Activated naive CD8-positive, alpha-beta T cell treated with anti-CD3 and anti-CD28 coated beads, Interleukin-2, amount 50 U/mL, for 16 hours (primary cell): ENCODE measurements at places on chromosomes 16 and 17.

GRCh38 chr16:58678716-58679115 is 5.9 kb downstream of the SLC38A7 start:
- no peak for DNase-seq

DNA sequence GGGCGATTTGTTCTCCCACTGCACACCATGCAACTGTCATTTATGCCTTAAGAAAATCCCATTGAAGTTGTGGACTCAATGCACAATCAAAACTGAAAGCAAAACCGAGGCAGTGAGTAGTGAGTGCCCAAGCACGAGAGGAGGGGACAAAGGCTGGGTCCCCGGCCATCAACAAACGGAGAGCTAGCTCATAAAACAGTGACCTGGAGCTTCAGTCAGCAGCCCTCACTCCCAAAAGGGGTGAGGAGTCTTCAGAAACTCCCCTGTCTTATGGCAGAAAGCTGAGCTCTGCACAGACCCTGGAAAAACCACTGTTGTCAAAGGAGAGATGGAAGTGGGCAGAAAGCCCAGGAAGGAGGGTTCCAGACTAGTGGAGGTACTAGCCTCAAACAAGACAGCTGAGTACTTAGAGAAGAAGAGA is 96.9 kb downstream of the ADCY9 start:
- no peak for DNase-seq

- DNase-seq, result no peak
Observed at GRCh38 chr16:27103954-27104353, 37.2 kb downstream of the C16orf82 start.

DNA sequence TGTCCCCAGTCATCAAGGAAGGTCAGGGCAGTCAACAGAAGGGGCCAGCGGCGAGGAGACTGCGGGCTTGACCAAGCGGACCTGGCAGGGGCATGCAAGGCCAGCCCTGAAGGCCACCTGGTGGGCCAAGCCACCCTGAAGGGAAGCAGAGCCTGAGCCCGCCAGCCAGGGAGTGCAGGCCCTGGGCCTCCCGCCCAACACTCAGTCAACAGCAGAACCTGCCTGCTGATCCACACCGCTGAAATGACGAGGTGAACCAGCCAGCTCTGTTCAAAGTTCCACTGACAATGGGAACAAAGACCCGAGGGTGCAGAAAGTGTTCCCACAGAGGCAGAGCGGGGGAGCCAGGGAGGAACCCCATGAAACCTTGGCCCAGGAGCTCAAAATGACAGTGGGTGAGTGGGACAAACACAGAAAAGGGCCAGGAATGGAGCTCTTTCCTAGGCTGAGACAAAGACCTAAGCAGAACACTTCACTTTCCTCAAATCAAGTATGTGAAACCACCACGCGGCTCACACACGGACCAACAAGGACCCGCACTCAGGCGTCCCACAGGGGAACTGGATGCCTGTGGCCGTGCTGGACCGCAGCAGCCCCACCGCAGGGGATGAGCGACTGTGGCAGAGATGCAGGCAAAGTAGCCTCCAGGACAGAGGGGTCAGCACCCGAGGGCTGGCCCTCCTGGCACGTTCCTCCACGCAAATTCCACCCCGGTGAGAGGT is 12.0 kb downstream of the AXIN1 start:
- no peak for DNase-seq

GRCh38 chr16:22052980-22053379 is 39.4 kb upstream of the VWA3A start:
- no peak for DNase-seq

DNA sequence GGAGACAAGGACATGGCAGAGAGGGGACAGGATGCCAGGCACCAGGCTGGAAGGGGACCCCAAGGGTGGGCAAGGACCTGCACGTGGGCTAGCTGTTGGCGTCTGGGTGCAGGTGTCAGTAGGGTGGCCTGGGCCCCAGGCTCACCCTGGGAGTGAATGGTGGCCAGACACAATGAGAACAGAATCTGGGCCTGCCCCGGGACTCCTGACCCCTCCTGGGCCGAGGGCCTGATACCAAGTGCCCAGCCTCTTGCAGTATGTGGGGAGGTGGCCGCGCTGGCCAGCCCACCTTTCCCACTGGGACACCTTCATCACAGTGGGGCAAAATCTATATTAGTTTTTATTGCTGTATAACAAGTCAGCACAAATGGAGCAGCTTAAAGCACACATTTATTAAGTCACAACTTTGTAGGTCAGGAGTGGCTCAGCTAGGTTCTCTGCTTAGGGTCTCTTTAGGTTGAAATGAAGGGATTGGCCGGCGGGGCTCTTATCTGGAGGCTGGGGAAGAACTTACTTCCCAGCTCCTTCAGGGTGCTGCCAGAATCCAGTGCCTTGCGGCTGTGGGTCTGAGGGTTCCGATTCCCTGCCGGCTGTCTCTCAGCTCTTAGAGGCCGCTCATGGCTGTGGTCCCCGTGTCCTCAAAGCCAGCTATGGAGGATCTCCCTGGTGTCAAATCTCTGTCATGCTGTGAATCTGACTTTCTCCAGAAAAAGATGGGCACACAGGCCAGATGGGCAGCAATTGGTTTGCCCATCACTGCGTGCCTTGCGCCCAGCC is 3.6 kb downstream of the PRSS33 start:
- DNase-seq, result no peak

DNA sequence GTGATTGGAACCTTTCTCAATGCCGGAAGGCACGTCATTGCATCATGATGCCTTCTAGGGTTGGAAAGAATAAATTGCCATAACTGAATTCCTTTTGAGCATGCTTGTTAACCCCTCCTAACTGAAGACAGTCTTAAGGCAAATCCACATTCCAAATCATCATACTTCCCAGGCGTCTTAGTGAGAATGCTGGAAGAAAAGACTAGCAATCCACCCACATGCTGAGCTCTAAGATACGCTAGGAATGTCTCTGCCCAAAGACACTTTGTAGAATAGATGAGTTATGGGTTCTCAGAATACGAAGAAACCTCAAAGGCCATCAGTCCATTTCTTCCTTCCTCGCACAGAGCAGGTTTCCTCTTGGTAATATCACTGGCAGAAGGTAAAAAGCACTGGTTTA is 486.5 kb downstream of the HS3ST4 start:
- DNase-seq, result no peak

GRCh38 chr17:7552621-7553051 is 3.8 kb downstream of the TNFSF12 start:
- no peak for DNase-seq

- no peak for DNase-seq
Observed at GRCh38 chr16:81921085-81921814, 90.0 kb downstream of the SDR42E1 start.

DNA sequence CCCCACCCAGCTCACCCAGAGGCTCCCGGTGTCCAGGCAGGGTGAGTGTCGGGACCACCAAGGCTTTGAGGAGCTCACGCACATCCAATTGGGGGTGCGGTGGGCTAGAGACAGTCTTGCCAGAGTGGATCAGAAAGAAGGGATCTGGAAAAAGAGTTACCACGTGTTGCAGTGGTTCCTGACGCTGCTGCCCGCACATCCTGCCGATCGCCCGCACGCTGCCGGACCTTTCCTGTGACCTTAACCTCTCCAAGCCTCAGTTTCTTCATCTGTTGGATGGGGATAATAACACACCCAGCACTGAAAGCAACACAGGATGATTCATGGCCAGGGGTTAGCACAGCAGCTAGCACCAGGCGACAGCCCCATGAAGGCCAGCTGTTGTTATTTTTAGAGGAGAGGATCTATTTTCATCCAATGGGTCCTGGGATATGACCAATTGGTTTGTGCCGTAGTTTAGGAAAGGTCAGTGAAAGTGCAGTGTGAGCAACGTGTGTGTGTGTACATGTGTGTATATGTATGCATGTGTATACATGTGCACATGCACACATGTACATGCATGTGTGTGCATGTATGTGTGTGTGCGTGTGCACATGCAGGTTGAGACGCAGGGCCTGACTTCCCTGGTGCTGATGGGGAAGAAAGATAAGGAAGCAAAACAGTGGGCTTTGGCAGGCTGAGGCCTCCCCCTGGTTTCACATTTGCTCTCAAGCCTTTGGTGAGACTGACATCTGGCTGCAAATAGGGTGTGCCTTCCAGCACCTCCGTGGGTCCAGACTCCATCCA is 2.5 kb downstream of the ITGAX start:
- no peak for DNase-seq

DNA sequence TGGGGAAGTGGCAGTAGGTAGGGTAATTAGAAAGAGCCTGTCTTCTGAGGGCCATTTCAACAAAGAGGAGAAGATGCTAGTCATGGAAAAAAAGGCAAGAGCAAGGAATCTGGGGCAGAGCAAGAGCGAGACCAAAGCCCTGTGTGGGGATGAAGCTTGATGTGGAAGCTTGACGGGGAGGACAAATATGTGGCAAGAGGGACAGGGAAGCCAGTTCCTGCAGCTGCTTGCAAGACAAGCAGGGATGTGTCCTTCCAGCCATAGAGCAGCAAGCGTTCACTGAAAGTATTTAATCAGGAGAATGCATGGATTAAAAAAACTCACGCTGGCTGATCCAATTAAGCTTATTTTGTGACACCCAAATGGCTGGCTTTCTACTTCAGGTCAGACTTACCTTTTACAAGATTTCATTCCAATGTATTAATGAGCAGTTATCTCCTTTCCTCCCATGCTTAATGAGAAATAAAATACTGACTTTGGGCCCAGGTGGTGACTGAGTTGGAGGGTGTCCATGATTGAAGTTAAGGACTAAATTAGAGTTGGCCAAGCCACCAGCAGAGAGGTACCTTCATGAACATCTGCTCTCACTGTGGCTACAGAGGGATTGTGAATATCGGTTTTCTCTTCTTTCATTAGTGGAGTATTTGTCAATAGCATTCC is 76.8 kb downstream of the ABCA8 start:
- DNase-seq, result no peak

DNA sequence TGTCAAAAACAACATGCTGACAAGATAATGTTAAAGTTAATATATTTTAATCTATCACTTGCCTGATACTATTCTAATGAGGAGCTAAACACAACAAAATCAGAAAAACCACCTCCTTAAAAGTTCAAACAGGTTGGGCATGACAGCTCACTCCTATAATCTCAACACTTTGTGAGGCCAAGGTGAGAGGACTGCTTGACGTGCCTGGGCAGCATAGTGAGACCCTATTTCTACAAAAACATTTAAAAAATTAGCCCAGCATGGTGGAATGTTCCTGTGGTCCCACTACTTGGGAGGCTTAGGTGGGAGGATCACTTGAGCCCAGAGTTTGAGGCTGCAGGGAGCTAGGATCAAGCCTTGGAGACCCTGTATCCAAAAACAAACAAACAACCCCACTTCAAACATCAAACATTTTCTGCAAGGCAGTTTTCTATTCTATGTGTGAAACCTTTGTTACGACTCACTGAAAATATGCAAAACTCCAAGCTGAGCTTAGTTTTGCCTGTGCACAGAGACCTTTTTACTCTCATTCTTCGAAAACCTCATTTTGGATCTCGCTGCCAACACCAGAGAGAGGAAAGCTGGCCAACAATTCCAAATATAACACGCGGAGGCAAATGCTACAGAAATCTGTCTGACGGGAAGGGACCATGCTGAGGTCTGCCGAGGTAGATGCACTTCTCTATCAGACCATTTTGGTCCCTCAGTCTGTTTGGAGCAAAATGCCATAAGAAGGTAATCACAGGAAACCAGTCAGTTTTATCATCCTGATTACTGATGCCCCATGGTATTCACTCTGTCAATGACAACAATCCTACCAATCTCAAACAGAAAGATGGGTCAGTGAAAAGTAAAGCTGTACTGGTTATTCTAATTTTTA is 6.2 kb downstream of the PHF12 start:
- no peak for DNase-seq

DNA sequence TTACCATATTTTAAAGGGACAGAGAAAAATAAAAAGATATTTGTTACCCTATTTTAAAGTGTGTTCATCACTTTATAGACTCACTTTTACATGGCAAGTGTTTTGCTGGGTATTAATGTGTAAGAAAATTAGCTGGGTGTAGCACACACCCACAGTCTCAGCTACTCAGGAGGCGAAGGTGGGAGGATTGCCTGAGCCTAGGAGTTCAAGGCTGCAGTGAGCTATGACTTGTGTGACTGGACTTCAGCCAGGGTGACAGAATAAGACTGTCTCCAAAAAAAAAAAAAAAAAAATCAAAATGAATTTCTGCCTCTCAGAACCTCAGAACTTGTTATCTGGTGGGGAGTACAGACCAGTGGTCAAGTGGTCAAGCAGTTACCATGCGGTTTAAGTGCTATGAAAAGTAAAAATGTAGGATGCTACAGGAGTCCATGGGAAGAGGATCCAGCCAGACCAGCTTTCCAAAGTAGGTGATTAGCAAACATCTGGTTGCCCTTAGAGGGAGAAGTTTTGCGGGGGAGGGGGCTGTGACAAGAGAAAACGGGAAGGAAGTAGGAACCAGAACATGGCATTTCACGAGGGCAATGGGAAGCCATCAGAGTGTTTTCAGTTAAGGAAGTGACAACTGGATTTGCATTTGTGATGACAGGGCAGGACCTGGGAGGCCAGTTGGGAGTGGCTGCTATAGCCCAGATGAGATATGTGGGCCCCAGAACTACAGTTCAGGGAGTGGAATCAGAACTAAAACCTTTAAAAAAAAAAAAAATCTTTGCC is 13.9 kb downstream of the CNEP1R1 start:
- DNase-seq, result no peak

DNA sequence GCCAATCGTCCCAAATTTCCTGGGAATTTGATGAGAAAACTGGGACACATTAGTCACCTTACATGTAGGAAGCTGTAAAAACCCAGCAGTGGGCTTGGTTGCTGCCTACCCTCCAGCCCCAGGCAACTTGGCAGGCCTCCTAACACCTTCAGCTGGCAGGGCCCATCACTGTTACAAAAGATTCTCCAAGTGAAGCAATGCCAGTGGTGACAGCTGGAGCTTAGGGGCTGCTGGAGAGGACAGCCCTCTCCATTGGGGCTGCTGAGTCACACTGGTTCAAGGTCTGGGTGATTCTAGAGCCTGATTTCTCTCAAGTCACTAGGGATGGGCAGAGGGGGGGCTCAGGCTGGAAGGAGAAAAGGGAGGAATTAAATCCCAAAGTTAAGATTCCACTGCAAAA is 180.6 kb downstream of the COPRS start:
- no peak for DNase-seq

DNA sequence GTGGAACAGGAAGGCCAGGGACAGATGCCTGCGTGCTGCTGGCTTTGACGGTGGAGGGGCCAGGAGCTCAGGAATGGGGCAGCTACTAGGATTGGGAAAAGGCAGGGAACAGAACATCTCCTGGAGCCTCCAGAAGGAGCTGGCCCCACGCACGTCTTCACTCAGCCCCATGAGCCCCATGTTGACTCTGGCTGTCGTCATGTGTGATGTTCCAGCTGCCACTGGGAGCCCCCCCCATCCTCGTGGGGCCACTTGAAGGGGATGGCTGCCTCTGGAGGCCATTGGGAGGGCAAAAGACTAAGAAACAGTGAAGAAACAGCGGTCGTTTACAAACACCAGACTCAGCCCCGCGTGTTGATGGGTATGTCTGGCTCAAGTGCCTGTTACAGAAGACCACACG is 18.5 kb upstream of the APRT start:
- DNase-seq, result no peak
